ENCODE measurements at places on chromosomes 2 and 18. TPM values are rescaled to one million over a fixed set of nuclear protein-coding genes. Genes with fewer than 3 reads are reported as not detected.

The SRD5A2 gene
- not detected for total RNA-seq

The RIT2 gene
- total RNA-seq: not detected

The ZFAND2B gene
- 33.8 TPM for total RNA-seq

The LHCGR gene
- total RNA-seq: not detected

The BCL2 gene
- total RNA-seq: 53.9 TPM
